Activated CD4-positive, CD25-positive, alpha-beta regulatory T cell (primary cell): ENCODE measurements at places on chromosomes 13 and 19.

GRCh38 chr19:44566984-44567383 lies 37.5 kb upstream of the CEACAM20 start:
- DNase-seq, result no peak

DNA sequence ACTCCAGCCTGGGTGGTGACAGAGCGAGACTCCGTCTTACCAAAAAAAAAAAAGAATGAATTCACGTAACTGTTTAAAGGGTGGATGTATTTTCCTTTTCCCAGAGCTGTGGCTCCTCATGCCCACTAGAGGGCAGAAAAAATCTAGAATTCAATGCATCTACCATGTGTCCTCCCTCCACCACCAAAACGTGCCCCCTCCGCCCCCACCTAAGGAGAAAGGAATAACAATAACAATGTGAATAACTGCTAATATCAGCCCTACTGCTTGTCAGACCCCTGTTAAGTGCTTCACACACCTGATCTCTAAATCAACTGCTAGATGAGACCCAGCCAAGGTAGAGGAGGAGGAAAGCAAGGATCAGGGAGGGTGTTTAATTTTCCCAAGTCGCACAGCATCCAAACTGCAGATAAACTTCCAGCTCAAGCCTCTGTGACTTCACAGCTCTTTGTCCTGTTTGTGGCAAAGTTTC lies 20.2 kb upstream of the PNMA8B start:
- no peak for DNase-seq

GRCh38 chr19:1295169-1296012 lies 9.7 kb downstream of the EFNA2 start:
- DNase-seq, result no peak

GRCh38 chr19:46726551-46726950 lies 9.6 kb upstream of the PRKD2 start:
- DNase-seq, result no peak

DNA sequence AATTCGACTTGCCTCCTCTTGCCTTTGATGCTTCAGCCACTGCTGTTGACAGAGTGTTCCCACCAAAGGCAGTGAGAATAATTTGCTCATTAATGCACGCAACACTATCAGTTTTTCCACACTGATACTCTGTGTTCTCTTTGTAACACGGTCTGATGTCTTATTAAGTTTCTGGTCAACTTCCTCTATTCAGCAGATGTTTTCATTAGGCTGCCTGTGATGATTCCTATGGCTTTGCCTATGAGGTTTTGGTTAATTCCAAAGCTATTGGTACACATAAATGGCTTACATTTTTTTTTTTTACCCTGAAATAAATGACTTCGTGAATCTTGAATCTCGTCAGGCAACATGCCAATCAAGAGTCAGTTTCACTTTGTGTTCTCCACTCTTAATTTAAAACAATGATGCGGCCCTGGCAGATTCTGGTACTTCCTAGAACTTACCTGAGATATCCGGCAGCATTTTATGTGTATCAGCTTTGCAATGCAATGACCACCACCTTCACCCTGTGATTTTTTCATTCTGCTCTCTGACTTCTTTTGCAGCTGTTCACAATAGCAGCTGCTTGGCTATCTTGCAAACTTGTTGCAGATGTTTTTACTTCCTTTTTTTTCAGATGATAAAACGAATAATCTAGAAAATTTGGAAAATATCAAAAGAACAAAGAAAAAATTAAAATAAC lies 27.5 kb upstream of the KL start:
- DNase-seq, result no peak

DNA sequence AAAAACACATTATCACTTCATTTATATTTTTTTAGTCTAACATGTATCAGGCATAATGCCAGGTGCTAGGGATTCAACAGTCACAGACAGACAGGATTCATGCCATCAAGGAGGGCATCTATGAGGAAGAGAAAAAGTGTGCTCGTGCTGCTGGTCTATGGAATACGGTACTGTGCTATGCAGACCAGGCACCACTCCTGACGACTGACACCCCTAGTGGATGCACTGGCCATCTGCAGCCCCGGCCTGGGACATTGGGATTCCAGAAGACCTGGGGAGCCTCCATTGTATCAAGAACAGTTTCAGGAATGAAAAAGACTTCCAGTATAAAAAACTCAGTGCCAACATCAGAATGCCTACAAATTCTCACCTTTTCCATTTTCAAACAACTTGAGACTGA lies 94.0 kb downstream of the KLF12 start:
- DNase-seq, result no peak

DNA sequence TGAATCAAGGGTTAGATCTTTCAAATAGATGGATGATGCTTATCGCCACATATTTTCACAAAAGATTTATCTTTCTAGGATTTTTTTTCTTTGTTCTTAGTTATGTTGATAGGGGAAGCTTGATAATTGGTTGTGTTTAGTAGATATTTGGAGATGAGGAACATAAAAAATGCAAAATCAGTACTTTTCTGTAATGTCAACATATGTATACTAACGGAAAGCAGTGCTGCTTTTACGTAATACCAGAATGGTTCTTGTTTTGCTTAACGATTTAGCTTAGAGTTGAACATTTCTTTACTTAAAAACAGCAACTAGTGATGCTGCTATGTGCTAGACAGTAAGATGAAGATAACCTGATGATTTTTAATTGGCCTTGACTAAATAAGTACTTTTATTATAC lies 3.0 kb downstream of the ZMYM2 start:
- no peak for DNase-seq

DNA sequence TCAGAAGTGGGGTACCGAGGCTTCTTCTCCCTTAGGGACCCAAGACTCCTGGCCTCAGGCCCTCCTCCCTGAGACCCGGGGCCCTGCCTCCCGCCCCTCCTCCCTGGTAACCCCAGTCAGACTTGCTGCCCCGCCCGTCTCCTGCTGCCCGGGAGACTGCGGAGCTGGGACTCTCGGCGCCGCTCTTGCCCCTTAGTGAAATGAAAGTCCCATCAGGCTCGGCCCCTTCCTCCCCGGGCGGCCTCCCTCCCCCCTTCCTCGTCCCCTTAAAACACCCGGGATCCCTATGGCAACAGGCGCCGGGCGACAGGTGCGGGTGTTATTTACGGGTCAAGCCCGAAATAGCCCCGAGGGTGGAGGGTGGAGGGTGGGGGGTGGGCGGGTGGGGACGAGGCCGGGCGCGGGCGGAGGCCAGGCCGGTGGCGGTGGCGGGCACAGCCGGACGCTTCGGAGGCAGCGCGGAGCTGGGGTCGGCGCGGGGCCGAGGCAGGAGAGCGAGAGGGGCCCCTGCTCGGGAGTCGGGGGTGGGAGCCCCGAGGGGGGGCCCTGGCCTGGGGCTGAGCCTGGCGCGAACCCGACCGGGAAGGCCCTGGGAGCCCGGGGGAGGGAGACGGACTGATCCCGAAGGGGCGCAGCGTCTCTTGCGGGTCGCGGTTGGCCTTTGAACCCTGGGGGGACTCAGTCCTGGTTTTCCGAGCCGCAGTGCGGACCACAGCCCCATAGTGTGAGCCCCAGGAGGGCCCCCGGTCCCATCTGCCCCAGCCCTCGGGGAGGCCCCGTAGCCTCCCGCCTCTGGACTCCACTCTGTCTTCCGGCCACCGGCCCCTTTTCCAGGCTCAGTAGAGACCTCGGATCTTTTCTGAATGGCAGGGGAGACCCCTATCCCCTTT lies at the start of gene CACNG6:
Gene CACNG6 (plus strand): TSS at position 414 of the 890 bp plus-strand sequence. CDS start 1,241 bp downstream, outside the sequence.
- DNase-seq, result no peak

GRCh38 chr19:6014551-6015135 lies 36.7 kb upstream of the RANBP3 start:
- DNase-seq, result no peak

GRCh38 chr19:4814625-4815425 lies 16.7 kb downstream of the TICAM1 start:
- no peak for DNase-seq

GRCh38 chr19:16095071-16095571 lies 16.6 kb upstream of the RAB8A start:
- no peak for DNase-seq

DNA sequence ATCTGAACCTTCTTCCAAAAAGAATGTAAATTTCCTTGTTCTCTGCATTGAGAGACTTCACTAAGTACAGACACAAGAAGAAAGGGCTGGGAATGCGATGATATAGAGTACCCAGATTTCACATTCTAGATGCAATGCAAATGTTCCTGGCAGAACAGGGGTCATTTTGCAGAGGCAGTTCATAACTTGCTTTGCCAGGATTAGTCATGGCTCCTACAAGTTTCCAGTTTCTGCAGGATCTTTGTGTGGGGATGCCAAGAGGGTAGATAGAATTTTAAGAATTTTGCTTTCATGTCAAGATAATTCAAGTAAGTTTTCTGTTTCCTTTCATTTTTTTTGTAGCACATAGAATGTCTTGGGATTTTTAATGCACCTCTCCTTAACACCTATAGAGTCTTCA lies 181.2 kb downstream of the FGF9 start:
- DNase-seq, result no peak

DNA sequence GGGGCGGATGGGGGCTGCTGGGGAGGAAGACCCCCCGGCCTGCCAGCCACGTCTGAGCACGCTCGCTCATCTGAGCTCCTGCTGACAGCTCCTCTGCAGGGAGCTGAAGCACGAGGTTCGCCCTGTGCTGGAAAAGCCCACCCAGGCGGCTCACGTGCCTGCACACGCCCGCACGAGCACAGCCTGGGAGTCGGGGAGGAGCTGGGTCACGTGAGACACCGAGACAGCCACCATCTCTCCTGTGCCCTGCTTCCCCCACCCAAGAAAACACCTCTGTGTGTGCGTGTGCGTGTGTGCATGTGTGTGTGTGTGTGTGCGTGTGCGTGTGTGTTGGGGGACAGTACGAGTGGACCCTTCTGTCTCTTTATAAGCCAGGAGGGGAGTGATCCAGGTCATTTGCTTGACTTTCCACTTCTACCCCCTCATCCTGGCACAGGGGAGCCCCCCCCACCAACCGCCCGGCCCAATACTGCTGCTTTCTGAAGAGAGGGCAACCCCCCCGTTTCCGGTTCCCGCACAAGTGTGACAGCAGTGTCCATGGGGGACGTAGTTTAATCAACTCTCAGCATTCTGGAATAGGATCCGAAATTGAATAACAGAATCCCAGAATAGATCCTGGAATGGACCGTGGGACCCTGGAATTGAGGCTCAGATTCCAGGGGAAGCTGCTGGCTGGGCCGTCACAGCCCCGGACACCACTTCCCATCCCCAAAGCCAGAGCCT lies 42.5 kb downstream of the CELF5 start:
- DNase-seq, result no peak

DNA sequence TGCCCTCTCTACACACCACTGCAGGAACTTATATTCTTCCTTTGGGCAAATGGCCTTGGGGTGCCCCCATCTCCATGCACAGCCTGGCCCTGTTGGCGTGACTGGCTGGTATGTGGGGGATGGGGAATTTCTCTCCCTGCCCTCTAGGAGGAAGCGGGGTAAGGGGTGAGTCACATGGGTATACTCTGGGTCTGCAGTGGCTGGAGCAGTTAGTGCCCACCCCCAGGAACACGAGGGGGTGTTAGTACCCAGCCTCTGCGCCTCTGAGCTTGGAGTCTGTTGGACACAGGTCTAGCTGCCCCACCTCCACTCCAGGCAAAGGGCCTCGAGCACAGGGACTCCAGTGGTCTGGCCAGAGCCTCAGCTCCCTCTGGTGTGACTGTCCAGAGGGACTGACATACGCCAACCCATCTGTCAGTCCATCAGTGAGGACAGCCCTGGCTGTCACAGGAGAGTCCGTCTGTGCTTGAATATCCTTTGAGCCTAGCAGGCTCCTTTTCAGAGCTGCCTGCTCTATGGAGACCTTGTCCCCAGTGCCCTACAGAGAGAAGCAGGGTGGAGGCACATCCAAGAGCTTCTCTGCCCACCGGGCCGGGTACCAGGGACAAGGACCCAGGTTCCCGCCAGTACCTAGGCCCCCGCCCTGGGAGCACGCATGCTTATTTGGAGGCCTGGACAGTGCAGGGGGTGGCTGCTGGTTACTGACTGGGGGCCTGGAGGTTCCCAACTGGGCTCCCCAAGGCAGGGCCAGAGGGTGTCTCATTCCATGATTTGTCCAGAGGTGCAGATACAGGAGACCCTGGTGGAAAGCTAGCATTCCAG lies 66.6 kb downstream of the CHST8 start:
- no peak for DNase-seq

GRCh38 chr19:54938906-54939305 lies 8.4 kb downstream of the NLRP7 start:
- DNase-seq, result no peak

DNA sequence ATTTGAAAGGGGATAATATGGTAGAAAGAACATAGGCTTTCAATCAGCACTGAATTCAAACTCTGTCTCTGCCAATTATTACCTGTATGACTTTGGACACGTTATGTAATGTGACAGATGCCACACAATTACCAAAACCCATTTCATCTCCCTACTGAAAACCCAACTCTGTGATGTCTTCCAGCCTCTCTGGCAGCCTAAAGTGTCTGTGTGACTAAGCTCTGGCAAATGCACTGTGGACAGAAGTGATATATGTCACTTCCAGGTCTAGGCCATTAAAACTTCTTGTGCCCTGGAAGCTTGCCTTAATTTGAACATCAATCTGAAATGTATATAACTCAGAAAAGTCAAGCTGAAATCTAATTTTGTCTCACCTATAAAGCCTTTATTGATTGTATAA lies 552.0 kb downstream of the RFC3 start:
- no peak for DNase-seq

DNA sequence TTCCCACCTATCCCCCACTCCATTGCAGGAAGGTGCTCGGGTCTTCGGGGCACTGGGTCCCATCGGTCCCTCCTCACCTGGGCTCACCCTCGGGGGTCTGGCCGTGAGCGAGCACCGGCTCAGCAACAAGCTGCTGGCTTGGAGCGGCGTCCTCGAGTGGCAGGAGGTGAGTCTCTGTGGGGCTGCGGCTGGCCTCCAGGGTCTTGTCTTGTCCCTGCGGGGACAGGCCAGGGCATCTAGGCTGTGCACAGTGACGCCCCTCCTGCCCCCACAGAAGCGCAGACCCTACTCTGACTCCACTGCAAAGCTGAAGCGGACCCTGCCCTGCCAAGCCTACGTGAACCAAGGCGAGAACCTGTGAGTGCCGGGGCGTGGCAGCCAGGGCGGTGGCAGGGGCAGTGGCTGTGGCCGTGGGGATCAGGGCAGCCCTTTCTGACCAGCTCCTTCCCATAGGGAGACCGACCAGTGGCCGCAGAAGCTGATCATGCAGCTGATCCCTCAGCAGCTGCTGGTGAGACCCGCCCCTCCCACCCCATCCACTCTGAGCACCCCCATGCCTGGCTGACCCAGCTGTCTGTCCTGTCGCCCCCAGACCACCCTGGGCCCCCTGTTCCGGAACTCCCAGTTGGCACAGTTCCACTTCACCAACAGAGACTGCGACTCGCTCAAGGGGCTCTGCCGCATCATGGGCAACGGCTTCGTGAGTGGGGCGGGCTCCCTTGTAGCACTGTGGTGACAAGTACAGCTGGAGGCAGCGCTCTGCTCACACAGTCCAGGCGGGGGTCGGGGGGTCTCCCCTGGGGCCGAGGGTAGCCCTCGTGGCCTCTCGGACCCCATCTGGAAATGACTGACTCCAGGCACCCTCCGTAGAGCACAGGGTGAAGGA lies 3.7 kb downstream of the PTOV1 start:
- no peak for DNase-seq
